ENCODE measurements at places on chromosomes 7 and 10. TPM values are rescaled to one million over a fixed set of nuclear protein-coding genes. Genes with fewer than 3 reads are reported as not detected.

The PANK1 gene
- 6.7 TPM for total RNA-seq

The MOGAT3 gene
- total RNA-seq, result not detected

The SLC18A3 gene
- total RNA-seq, result under 0.01 TPM

The SPDYE6 gene
- not detected for total RNA-seq

The NME8 gene
- not detected for total RNA-seq

The CLRN3 gene
- total RNA-seq, result not detected

The SDK1 gene
- total RNA-seq, result 0.19 TPM

The ZNF25 gene
- 20.6 TPM for total RNA-seq

The ZNF804B gene
- not detected for total RNA-seq

The CHN2 gene
- total RNA-seq, result 4.2 TPM

The PLCE1 gene
- total RNA-seq, result 1.2 TPM

The LIPJ gene
- not detected for total RNA-seq

The ATRNL1 gene
- total RNA-seq, result 1.4 TPM

The C1QL3 gene
- not detected for total RNA-seq

The CCDC7 gene
- total RNA-seq, result 15.1 TPM

The DDC gene
- not detected for total RNA-seq

The CCDC172 gene
- total RNA-seq, result not detected

The ZDHHC16 gene
- 80.9 TPM for total RNA-seq

The MYO3A gene
- total RNA-seq, result not detected

The ZNF735 gene
- not detected for total RNA-seq

The PROSER2 gene
- total RNA-seq, result 1.7 TPM

The LDB3 gene
- not detected for total RNA-seq

The OPALIN gene
- not detected for total RNA-seq

The TAS2R4 gene
- 0.19 TPM for total RNA-seq

The OR2A1 gene
- total RNA-seq, result under 0.01 TPM

The ANKRD30A gene
- total RNA-seq, result not detected

The TNS3 gene
- 74.7 TPM for total RNA-seq

The ATOH7 gene
- 0.28 TPM for total RNA-seq

The ASB15 gene
- total RNA-seq, result not detected

The CLDN4 gene
- 2.7 TPM for total RNA-seq

The RPEL1 gene
- total RNA-seq, result 0.19 TPM

The PARD3 gene
- 67.1 TPM for total RNA-seq

The NPSR1 gene
- total RNA-seq, result not detected

Data from regular cardiac myocyte (primary cell).